ENCODE measurements at places on chromosomes 6 and 20.
A peak's percentile ranks its signal among the peaks of the same experiment; 100 is the strongest.

DNA sequence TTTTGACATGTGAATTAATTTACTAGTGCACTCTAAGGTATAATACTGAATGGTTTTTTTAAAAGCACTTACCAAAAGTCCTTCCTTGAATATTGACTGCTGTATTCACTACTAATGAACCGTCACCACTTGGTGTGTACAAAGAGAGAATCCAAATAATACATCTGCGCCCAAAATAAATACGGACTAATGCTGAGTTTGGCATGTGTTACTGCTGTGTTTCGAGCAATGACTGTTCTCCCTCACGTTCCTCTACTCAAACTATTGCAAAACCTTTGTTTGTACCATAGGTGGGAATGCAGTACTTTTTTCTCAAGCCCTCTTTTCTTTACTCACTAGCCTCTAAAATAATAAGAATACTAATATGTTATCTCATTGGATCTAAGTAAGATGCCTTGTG lies 305.5 kb downstream of the QKI start:
- DNase-seq = no peak

GRCh38 chr6:168737481-168737880 lies 296.5 kb downstream of the SMOC2 start:
- no peak for DNase-seq

GRCh38 chr6:139588076-139588639 lies 213.7 kb upstream of the CITED2 start:
- DNase-seq = peak; percentile 90

DNA sequence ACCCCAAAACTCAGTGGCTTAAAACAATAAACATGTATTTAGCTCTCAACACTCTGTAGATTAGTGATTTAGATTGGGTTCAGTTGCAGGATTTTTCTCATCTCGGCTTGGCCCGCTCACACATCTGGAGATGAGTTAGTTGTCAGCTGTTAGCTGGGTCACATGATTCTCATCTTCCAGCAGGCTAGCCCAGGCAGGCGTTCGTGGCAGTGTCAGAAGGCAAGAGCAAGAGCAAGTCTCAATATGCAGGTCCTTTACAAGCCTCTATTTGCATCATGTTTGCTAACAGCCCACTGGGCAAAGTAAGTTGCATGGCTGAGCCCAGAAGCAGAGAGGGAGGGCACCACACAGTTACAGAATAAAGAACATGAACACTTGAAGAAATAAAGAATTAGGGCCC lies 83.6 kb upstream of the MYLIP start:
- no peak for DNase-seq

- DNase-seq = no peak
Measured at GRCh38 chr6:79416931-79417330, 120.3 kb downstream of the LCA5 start.

GRCh38 chr6:113194090-113194489 lies 663.1 kb upstream of the MARCKS start:
- no peak for DNase-seq

GRCh38 chr20:44112889-44113617 lies 73.9 kb downstream of the JPH2 start:
- no peak for DNase-seq

DNA sequence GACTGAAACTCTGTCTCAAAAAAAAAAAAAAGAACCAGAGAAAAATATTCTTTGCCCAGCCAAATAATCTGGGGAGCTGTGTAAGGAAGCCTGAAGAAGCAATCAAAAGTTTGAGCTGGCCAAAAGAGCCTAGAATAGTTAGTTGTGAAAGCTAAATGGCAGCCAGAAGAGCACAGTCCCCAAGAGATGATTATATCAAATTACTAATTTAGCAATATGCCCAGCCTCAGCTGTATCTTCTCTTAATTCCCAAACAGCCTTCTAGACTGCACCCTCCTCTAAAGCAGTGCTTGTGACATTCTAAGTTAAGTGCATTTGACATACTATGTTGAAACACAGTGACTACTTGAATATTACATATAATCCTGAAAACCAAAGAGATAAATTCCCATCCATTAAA lies 38.9 kb downstream of the CDK19 start:
- no peak for DNase-seq

- DNase-seq = peak; percentile 30
Measured at GRCh38 chr6:2876210-2877056, 26.7 kb downstream of the SERPINB9 start.

GRCh38 chr6:48553467-48554189 lies 442.6 kb upstream of the PTCHD4 start:
- no peak for DNase-seq

DNA sequence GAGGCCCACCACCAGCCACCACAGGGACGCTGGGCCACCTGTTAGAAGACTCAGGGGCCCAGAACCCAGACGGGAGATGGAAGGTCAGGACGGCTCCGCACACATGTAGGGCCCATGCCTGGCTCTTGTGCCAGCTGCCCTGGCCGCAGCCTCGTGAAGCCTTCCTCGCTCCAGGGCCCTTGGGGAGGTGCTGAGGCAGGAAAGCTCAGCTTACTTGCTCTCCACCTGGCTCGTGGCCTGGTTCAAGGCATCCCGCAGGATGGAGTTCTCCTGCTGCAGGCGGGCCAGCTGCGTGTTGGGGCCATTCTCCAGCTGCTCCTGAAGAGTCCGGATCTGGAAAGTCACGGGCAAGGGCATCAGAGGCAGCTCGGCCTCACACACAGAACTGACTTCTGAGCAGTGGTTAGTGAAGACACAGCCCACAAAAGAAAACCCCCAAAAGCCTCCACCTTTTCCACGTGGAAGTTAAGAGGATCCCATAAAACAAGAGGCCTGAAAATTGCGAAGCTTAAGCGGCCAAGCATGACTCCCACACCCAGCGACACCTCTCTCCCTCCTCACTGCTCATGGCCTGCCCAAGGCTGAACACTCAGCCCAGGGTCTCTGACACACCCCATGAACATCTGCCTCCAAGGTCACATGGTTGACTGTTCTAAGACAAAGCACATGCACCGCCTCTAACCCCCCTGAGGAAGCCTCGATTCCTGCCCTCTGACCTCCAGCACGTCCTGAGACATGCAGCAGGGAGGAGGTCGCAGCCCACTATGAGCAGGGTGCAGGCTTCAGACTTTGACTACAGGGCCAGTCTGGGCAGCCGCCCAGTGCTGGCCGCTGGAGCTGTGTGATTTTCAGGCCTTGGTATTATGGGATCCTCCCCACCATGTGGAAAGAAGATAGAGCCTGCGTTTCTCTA lies 46.5 kb downstream of the RRBP1 start:
- no peak for DNase-seq

- DNase-seq = no peak
Measured at GRCh38 chr6:100372326-100373091, 92.2 kb downstream of the SIM1 start.

- DNase-seq = no peak
Measured at GRCh38 chr6:104685871-104686549, 173.7 kb downstream of the HACE1 start.

GRCh38 chr20:32731882-32732266 lies 11.4 kb downstream of the COMMD7 start:
- no peak for DNase-seq

Measured in hematopoietic multipotent progenitor cell treated with erythropoietin and hydrocortisone succinate and interleukin-3 and kit ligand, for 8 days (in vitro differentiated cells).